ENCODE measurements at places on chromosomes 7 and 10. TPM values are rescaled to one million over a fixed set of nuclear protein-coding genes. Genes with fewer than 3 reads are reported as not detected.
A peak's percentile ranks its signal among the peaks of the same experiment; 100 is the strongest.

- DNase-seq = no peak
Observed at GRCh38 chr7:44348851-44349781, 23.7 kb upstream of the CAMK2B start.

DNA sequence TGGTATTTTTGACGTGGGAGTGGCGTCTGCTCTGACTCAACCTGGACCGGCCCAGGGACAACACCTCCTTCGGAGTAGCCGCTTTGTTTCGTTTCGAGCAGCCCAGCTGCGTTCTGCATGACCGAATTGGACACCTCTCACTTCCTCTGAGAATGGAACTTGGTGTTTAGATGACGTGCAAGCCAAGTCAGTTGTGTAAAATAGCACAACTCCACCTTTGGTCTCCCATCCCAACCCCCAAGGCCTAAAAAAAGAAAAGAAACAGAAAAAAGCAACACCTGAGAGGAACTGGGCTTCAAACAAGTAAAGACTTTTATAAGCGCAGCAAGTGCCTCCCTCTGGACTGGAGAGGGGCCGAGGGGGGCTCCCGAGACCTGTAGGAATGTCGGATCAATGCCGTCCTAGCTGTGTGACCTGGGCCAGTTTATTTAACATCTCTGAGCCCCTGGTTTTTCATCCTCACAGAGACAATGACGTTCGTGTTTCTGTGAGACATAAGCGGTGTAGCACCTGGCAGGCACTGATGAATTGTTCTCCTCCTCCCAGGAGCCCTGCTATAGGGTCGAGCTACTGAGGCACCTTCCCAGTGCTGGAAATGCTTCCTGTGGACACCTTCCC lies 52.0 kb upstream of the SMNDC1 start:
- DNase-seq = peak; percentile 95

GRCh38 chr7:47669178-47669891 lies 87.4 kb upstream of the TNS3 start:
- DNase-seq = peak; percentile 96

- DNase-seq = no peak
Observed at GRCh38 chr7:26664735-26665416, 199.5 kb downstream of the SKAP2 start.

The CLRN3 gene
- total RNA-seq = not detected

The RSPH10B2 gene
- 0.29 TPM for total RNA-seq
